ENCODE measurements at places on chromosomes 16 and 17.

DNA sequence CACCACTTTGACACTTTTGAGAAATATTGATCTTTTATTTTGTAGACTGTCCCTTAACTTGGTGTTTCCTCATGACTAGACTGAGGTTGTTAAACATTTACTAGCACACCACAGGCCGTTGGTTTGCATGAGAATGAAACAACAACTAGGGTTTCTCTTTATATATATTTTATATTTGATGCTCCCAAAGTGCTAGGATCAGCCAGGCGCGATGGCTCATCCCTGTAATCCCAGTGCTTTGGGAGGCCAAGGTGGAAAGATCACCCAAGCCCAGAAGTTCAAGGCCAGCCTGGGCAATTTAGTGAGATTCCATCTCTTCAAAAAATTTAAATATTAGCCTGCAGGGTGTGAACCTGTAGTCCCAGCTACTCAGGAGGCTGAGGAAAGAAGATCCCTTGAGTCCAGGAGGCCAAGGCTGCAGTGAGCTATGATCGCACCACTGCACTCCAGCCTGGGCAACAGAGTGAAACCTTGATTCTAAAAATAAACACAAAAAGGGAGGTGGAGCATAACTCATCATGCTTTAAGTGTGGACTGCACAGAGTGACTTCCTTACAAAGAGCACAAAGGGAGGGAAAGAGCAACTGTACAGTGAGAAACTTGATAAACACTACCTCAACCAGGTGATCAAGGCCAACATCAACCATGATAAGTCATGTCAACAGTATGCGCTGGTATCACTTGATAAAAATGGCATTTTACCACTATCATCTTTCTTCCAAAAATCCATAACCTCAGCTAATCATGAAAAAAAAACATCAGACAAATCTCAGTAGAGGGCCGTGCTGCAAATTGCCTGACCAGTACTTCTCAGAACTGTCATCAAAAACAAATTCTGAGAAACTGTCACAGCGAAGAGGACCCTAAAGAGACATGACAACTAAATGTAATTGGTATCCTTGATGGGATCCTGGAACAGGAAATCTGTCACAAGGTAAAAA is 72.8 kb upstream of the ATF7IP2 start:
- no peak for DNase-seq

GRCh38 chr16:85556456-85557082 is 56.6 kb upstream of the GSE1 start:
- DNase-seq = no peak

DNA sequence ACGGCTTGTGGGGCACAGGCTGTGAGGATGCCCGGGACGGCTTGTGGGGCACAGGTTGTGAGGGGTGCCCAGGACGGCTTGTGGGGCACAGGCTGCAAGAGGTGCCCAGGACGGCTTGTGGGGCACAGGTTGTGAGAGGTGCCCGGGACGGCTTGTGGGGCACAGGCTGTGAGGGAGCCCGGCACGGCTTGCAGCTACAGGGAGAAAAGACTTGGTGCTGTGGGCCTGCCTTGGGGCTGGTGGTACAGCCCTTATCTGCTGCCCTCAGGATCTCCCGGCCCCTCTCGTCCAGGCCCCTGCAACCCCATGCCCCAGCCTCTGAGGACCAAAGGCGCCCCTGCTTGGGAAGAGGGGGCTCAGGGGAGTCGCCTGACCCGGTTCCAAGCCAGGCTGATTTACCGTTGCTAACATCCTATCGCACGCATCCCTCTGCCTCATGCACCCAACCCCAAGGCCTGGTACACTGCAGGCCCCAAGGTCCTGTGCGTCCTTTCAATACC is 5.0 kb upstream of the HBM start:
- DNase-seq = no peak

- peak; percentile 23 for DNase-seq
These were observed 20.0 kb upstream of the HERPUD1 start for GRCh38 chr16:56911771-56912571.

DNA sequence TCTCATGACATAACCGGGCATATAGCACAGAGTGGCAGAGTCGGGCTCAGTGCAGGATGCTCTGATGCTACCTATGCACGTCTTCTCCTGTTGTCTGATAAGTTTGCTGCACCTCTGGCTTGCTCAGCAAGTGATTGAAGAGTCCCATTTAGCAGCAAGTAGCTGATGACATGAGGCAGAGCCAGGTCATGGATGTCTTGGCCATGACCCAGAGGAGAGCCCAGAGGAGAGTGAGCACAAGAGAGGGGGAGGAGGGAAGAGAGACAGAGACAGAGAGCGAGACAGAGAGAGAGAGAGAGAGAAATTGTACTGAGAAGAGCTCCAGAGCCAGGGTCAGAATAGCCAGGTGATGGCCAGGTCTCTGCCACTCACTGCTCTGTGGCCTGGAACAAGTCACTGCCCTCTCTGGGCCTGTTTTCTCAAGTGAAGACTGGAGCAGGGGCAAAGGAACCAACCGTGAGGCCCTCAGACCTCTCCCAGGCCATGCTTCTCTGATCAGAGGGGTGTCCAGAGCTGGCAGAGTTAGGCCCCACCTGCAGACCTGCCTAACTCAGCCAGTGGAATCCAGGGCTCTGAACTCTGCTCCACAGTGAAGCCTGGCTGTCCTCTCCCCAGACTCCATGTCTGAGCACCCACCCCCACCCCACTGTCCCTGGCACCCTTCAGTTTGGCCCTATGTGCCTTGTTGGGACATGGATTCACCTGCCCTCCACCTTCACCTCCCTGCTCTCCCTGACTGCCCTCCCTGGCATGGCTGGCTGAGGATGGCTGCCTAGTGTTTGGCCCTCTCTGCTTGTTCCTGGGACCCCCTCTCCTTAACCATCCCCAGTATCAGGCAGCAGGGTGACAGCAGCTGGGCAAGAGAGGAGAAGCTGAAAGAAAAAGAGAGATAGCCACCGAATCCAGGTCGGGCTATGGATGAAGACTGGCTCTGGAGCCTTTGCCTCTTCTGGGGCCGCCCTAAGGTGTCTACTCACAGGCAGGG is 4.3 kb upstream of the KRT35 start:
- no peak for DNase-seq

DNA sequence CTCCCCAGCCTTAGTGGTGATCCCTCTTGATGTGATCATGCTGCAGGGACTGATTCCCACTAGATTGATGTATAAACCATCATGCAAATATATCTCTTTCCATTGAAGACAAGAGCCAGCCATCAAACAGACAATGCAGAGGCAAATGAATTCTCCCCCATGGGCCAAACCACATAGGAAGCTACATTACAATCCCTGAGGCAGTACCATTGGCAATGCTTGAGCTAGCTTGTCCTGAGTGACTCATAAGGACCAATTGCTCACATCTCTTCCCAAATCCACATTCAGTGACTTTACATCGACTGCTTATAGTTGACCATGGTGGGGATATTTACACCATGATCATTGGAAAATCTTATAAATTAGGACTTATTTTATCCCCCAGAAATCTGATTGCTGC is 242.2 kb downstream of the SHISA9 start:
- DNase-seq = no peak

- no peak for DNase-seq
These were observed 3.8 kb downstream of the RASL10B start for GRCh38 chr17:35735036-35735805.

DNA sequence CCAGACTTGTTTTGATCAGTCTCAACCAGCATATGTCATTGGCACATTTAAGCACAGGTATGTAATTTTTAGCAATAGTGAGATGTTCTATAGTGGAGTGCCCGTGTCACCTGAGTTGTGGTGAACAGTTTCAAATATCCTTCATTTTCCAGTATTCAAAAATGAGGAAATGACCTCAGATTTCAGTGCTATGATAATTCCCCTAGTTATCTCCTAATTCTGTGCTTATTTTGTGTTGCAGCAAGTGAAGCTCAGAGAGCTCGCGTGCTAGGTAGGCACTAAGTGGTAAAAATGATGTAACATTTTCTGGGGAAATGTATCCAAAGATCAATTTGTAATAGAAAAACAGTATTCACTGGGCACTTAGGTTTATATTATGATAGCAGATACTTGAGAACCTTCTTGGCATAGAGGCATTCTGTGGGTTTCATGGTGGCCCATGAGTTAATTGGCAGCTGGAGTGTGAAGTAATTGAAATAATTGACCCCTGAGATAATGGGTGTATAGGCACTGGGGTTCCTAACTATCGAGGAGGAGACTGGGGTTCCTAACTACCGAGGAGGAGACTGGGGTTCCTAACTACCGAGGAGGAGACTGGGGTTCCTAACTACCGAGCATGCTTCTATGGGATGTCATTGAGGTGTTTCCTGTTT is 159.1 kb downstream of the PRKCA start:
- DNase-seq = no peak

- no peak for DNase-seq
These were observed 116.0 kb downstream of the SNX29 start for GRCh38 chr16:12092544-12092921.

- DNase-seq = peak; percentile 30
These were observed 14.7 kb upstream of the KLHDC4 start for GRCh38 chr16:87780385-87780989.

DNA sequence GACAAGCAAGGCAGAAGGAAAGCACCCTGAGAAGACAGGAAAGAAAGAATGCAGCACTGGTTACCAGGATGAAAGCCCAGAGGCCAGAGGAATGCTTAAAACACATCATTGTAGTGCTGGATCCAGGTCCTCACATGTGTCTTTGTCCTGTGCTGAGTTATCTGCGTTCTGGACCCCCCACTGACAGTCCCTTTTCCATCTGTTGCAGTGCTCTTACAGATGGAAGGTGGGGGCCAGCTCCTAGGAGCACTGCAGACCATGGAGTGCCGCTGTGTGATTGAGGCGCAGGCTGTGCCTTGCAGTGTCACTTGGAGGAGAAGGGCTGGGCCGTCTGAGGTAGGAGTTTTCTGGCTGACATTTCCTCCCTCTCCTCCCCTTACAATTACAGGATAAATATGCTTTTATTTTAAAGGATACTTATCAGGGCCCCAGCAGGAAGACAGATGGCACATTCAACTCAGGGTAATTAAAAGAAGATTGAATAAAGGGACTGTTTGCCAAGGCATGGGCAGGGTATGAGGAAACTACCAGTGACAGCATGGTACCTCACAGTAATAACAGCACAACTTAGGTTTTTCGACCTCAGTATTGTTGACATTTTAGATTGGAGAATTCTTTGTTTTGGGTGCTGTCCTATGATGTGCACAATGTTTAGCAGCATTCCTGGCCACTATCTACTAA is 3.0 kb downstream of the EME1 start:
- no peak for DNase-seq

DNA sequence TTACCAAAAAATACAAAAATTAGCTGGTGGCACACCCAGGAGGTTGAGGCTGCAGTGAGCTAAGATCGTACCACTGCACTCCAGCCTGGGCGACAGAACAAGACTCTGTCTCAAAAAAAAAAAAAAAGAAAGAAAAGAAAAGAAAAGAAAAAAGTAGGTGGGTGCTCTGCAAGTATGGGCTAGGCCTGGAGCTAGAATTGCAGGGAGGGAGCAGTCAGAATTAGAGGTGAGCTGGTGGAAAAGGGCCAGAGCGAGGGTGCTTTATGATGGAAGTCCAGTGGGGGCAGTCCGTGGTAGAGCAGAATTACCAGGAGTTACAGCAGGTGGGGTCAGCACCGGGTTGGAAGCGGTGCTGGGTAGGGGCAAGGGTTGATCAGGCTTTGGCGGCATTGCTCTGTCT is 57.0 kb upstream of the KDM6B start:
- DNase-seq = no peak

DNA sequence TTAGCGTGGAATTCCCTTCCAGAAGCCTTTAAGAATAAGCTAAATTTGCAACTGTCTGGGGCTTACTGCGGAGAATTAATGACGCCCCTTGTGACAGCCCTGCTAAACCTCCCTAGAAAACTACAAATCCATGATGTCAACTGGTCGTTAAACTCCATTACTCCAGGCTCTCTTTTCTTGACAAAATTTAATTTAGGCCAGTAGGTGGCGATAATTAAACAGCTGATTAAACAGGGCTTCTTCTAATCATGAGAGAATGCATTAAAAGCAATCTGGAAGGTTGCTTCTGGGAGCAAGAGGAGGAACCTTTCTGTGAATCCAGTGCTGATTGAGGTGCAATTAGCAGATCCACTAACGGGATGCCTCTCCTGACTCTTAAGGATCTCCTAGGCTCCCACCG is 8.1 kb upstream of the NLRP1 start:
- DNase-seq = no peak

DNA sequence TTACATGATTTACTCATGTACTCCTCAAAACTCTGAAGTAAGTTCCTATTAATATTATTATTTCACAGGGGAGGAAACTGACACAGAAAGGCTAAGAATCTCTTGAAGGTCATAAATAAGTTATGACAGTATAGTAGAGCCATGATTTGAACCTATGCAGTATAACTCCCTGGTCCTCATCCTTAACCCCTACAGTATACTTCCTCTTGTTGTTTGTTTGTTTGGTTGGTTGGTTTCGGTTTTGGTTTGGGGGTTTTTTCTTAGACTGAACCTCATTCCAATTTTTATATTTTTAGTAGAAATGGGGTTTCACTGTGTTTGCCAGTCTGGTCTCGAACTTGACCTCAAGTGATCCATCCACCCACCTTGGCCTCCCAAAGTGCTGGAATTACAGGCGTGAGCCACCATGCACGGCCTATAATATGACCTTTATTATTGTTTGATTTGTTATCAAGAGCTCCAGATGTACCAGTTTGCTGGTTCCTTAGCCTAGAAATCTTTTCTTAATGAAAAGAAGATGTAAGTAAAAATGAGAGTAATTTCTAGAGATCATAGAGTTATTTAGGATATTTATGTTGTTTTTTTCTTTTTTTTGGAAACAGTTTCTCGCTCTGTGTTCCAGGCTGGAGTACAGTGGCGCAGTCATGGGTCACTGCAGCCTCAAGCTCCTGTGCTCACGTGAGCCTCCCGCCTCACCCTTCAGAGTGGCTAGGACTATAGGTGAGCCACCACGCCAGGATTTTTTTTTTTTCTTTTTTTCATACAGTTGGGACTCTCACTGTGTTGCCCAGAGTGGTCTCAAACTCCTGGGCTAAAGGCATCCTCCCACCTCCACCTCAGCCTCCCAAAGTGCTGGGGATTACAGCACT is 4.8 kb downstream of the PRR11 start:
- DNase-seq = no peak

DNA sequence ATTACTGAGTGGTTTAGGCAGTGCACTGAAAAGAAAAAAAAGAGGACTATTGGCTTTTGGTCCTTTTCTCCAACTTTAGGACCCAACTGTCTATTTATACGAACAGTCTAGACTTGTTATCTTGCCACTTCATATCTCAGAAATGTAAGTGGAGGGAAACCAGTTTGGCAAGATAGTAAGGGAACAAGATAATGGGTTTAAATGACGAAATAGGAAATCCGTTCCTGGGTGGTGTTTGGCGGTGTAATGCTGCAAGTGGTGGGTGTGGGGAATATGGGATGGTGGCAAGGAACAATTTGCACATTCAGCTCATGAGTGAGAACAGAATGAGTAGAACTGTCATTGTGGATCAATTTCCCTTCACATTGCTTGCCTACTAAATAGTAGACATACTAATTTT is 44.7 kb downstream of the GRB7 start:
- DNase-seq = no peak

- peak; percentile 47 for DNase-seq
These were observed 108.5 kb downstream of the ZNF778 start for GRCh38 chr16:89325861-89326471.

Measured in left ventricle myocardium inferior (tissue), 1 donor.